Activated naive CD4-positive, alpha-beta T cell treated with anti-CD3 and anti-CD28 coated beads for 36 hours (primary cell): ENCODE measurements at places on chromosomes 6 and 20. TPM values are rescaled to one million over a fixed set of nuclear protein-coding genes. Genes with fewer than 3 reads are reported as not detected.

DNA sequence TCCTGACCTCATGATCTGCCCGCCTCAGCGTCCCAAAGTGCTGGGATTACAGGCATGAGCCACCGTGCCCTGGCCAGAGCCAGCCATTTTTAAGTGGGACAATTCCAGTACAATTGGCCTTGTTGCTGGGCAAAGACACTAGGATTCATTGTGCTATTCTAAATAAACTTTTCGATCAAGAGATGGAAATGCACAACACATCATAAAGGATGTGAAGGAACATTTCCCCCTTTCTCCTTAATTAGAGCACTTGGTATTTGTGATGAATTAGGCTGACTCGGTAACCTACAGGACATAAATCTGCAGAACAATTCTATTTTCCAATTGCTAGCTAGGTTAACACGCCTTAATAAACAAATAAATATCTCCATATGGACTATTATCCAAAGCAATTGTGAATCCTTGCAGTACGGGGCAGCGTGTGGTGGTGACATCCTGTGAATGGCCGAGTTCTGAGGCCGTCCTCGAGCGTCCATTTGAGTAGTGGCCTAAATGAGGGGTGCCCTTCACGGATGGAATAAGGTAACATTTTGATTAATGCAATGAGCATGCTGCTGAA lies 406.2 kb upstream of the AGPAT4 start:
- DNase-seq = no peak

DNA sequence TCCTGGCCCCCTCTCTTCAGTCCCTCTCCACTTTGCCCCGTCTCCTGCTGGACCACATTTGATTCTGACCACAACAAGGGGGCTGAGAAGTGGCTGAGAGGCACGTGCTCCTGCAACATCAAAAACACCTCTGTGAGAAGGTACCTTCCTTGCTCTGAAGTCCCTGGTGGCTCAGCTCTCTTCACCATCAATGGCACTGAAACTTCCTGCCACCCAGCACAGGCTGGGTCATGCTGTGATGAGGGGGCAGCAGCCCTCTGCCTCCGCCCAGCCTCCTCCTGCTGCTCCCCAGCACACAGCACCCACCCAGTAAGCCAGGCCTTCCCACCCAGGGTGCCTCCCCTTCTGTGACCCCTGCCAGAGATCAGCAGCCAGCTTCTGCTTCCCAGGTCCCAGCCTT lies 10.3 kb downstream of the ZMYND8 start:
- no peak for DNase-seq

SSTR4 gene
- total RNA-seq = not detected

FANCE gene
- 16.3 TPM for total RNA-seq
